ENCODE measurements at places on chromosomes 12 and 14.

DNA sequence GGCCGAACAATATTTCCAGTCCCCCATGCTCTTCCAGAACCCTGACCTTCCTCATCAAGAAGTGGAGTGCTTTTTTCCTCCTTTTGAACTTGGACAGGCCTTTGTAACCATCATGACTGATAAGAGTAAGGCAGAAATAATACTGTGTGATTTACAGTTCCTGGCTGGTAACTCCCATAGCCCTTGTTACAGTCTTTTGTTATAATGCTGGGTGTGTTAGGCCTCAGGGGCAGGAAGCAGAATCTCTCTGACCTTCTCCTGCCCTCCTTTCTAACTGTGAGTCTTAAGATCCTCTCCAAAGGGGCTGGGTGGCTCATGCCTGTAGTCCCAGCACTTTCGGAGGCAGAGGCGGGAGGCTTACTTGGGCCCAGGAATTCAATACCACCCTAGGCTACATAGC, 59.5 kb downstream of the BCAT1 start:
- no peak for DNase-seq

DNA sequence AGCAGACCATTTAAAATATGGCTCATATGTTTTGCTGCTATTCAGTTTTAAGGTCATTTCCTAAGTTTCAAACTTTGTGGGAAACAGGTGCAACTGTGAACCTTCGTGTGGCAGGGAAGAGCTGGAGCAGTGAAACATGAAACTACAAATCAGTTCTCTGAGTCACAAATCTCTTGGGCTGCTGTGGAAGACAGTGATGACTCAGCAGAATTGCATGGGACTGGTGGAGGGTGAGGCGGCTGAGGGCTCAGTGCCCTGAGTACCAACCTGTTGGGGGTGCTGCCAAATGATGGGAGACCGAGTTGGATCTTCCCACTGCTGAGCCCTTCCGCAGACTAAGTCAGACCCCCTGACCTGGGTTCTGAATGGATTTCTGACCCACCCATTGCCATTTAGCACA, 8.4 kb upstream of the CALM1 start:
- no peak for DNase-seq

DNA sequence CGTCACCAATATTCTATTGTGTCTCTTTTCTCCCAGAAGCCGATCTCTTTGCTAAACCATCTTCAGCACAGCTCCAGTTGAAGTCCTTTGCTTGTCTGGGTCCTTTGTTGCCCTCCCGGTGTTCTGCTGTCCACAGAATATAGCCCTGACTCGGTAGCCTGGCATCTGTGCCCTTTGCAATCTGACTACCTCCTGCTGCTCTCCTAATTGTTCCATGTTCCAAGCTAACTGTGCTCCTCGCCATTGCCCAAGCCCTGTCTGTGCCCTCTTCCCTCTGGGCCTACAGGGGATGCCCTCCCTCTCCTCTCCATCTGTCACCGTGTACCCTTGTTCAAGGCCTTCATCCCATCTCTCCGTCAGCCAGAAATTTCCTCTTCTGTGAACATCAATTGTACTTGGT, 306.3 kb downstream of the APAF1 start:
- DNase-seq = no peak

- DNase-seq = no peak
Observed at GRCh38 chr12:120495186-120495730, 655 bp upstream of the DYNLL1 start.

DNA sequence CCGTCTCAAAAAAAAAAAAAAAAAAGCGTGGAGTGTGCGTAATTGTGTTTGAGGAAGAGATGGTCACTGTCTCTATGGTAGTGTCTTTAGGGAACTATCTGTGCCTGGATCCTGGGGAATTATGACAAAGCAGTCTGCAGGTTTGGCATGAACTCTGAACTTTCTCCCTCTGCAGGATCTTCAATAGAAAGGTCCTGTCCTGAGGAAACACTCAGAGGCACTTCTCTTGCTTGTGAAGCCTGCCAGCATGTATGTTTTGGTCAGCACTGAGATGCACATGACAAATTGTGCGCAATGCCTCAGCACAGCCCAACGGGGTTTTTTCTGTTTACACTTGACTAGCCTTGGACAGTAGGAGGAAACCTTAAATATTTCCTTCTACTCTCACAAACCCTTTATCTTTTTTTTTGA, 46.6 kb downstream of the ATF7 start:
- no peak for DNase-seq

GRCh38 chr12:74619084-74619483, 81.4 kb downstream of the ATXN7L3B start:
- no peak for DNase-seq

- no peak for DNase-seq
Observed at GRCh38 chr12:121713257-121713777, 765 bp downstream of the TMEM120B start.

DNA sequence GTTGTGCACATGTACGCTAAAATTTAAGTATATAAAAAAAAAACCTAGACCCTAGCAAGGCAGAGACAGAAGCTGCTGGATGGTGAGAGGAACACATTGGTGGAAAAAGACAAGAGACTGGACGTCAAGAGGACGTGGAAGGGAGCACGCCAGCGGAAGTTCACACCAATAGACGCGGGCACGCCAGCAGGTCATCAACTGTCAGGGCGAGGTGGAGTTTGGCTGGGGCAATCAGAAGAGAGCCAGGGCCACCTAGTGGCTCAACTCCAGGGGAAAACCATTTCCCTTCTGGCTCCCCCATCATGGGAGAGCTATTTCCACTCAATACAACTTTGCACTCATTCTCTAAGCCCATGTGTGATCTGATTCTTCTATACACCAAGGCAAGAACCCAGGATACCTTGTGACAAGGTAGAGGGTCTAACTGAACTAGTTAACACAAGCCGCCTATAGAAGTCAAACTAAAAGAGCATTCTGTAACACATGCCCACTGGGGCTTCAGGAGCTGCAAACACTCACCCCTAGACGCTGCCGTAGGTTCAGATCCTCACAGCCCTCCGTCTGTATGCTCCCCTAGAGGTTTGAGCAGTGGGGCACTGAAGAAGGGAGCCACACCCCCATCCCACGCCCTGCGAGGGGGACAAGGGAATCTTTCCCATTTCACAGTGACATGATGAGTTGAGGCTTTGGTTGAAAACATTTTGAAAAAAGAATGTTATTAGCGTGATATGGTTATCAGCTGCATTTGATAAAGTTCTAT, 702.7 kb downstream of the TMTC2 start:
- DNase-seq = no peak

DNA sequence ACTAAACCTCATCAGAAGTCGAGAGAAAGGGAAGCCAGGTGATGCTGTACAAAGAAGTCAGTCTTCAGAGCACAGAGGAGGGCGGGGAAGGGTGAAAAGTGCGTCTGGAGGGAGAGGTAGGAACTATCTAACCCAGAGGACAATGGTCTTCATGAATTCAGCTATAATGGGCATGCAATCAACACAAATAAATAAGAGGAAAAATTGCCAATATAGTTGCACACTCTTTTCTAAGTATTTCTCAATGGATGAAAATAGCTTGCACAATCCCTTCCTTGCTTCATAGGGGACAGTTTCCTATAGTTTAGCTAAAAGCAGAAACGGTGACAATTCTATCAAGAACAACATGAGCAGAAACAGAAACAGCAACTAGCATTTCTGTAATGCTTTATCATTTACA, 931.2 kb downstream of the AACS start:
- no peak for DNase-seq

DNA sequence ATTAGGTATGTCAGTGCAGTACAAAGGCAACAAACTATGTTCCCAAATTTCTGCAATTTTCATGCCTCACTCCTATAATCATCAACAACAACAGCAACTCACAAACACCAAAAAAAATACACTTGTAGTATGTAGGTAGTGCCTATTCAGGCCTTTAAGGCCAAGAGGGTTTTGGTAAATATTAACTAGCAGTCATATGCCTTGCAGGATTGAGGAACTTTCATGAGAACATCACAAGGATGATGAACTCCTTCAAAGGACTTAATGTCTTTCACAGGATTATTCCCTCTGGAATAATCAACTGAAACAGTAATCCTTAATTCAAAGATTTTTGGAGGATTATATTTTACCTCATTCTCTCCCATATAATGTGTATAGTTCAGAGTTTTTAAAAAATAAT, 293.8 kb downstream of the NOVA1 start:
- DNase-seq = no peak

GRCh38 chr12:63982604-63983295, 138.2 kb downstream of the SRGAP1 start:
- DNase-seq = no peak

DNA sequence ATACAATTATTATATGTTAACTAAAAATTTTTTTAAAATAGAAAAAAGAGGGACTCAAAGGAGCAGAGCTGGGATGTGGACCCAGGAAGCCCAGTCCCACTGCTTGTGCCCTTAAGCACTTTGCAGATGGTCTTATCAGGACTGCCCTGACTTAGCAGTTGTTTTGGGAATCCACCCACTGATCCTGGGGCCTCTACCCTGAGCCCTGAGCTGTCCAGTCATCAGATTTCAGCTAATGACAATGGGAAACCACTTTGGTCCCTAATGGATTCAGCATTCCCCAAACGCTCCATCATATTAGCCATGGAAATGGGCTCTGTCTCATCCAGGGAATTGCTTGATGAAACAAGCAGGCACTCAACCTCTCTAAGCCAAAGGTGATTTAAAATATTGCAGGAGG, 22.5 kb upstream of the WSCD2 start:
- no peak for DNase-seq

- no peak for DNase-seq
Observed at GRCh38 chr12:124730455-124730932, 133.2 kb downstream of the SCARB1 start.

DNA sequence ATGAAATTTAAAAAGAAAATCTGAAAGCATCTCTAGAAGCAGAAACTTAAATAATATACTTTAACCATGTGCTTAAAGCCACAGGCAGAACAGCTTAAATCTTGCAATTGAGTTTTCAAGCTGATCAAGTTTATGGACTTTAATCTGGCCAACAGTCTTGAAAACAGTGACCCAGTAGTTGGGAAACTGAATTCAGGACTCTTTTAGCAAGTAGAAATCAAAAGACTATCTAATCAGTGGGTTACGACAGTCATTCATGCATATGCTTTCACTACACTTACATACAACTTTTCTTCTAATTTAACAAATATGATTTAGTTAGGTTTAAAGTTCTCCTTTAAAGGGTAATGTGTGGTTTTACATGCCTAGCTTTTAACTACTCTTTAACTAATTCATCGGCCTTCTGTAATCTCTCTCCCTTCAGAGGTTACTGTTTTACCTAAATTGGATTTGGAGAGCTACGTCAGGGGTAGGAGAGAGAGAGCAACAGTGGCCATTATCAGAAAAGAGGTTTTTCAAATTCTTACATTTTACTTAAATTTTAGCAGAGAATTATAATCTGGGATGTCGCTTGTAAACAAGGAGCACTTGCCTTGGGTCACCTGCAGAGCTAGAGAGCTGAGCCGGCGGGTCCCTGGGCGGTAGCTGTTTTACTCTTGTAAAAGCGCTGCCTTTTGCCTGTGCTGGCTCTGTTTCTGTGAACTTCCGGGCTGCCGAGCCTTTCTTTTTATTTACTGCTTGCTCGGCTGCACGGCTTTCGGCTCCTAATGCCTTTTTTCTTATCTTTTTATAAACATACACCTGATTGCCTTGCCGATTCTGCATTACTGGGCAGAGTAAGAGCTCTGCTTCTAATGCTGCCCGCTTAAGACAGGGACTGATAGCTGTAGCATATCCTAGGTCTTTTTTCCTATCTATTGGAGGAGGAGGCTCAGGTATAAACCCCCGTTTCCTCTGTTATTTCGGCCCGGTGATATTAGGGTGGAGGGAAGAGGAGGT, 17.4 kb upstream of the LYZ start:
- no peak for DNase-seq

GRCh38 chr14:100134586-100134985, 24.9 kb downstream of the DEGS2 start:
- no peak for DNase-seq

- DNase-seq = no peak
Observed at GRCh38 chr14:70061108-70061507, 127.6 kb downstream of the SLC8A3 start.

DNA sequence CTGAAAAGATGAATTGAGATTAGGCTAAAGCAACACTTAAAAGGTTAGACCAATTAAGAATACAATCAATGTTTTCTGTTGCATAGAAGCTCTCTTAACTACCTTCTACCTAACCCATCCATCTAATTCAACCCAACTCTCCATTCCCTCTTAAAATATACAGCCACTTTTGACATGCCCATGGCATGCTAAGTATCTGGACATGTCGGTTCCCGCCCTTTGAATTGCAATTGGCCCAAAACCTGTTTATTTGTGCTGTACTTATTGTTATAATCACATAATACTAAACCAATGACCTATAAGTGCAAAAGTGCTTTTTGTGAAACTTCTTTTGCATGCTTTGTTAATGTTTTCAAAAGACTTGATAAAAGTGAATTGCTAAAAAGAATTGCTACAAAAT, 37.6 kb upstream of the APPL2 start:
- no peak for DNase-seq

- no peak for DNase-seq
Observed at GRCh38 chr12:110266381-110266960, 14.6 kb upstream of the ATP2A2 start.

DNA sequence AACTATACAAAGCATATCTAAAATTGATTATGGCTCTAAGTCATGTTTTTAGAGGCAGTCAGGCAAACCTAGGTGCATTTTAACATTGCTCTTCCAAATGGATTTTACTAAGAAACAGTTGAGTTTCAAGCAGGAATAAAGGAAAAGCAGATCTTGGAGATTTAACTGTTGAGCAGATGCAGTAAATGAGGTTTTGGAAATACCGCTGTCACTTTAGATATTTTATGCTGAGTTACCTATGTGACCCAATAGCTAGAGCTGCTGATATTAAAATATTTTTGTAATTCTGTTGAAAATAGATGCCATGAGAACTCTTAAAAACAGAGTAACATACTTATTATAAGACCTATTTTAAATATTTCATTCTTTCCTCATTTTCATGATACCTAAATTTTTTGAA, 181.4 kb downstream of the SYT1 start:
- no peak for DNase-seq

DNA sequence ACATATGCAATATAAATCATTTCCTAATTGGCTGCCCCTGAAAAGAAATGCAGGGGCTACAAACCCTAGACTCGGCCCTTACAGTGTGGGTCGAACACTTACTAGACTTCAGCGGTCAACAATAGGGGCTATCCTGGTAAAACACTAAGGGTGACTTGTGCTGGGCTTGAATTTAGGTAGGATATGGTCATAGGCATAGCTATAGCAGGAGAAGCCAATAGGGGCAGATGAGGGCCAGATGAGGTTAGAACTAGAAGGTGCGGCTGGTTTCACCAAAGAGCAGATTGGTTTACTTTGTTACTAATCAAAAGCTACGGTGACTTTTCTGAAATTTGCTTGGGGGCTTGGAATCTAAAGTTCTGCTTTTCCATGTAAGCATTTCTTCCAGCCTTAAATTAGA, 282.3 kb upstream of the DIO2 start:
- DNase-seq = peak; percentile 27

GRCh38 chr14:55256586-55256985, 14.6 kb upstream of the FBXO34 start:
- no peak for DNase-seq
